ENCODE measurements at places on chromosomes 5 and 9. TPM values are rescaled to one million over a fixed set of nuclear protein-coding genes. Genes with fewer than 3 reads are reported as not detected.

The KCNIP1 gene
- total RNA-seq = 3.3 TPM

The FAM81B gene
- total RNA-seq = 3.1 TPM

The SEMA4D gene
- total RNA-seq = 40.7 TPM

The DIRAS2 gene
- total RNA-seq = not detected

The CKMT2 gene
- not detected for total RNA-seq

The SCGB3A1 gene
- total RNA-seq = 648 TPM

The PCDHGB1 gene
- 6.3 TPM for total RNA-seq

The IFNA2 gene
- total RNA-seq = not detected

The TAF11L10 gene
- total RNA-seq = not detected

The KIF4B gene
- not detected for total RNA-seq

The IER5L gene
- total RNA-seq = 17.0 TPM

The PCDHB5 gene
- total RNA-seq = 2.1 TPM

The GDF9 gene
- 0.27 TPM for total RNA-seq

The ZSWIM6 gene
- total RNA-seq = 16.9 TPM
